ENCODE measurements at places on chromosomes 1 and 21. TPM values are rescaled to one million over a fixed set of nuclear protein-coding genes. Genes with fewer than 3 reads are reported as not detected.

CASQ2 gene
- polyA plus RNA-seq, result 4.1 TPM

IFNGR2 gene
- 50.3 TPM for polyA plus RNA-seq

MT1HL1 gene
- not detected for polyA plus RNA-seq

DNA sequence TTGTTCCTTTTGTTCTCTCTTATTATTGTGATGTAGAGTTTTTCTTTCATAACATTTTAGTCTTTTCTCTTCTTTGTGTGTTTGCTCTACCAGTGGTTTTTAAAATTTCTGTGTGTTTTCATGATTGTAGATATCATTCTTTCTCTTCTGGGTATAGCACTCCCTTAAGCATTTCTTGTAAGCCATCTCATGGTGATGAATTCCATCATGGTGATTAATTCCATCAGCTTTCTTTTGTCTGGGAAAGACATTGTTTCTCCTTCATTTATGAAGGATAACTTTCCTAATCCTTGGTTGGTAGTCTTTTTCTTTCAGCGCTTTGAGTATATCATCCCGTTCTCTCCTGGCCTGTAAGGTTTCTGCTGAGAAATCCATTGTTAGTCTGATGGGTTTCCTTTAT lies 22.7 kb downstream of the CD55 start:
- DNase-seq, result no peak

GRCh38 chr1:17923666-17924065 lies 168.5 kb downstream of the ACTL8 start:
- DNase-seq, result no peak

GRCh38 chr1:104132382-104132973 lies 382.8 kb downstream of the AMY1C start:
- no peak for DNase-seq

DNA sequence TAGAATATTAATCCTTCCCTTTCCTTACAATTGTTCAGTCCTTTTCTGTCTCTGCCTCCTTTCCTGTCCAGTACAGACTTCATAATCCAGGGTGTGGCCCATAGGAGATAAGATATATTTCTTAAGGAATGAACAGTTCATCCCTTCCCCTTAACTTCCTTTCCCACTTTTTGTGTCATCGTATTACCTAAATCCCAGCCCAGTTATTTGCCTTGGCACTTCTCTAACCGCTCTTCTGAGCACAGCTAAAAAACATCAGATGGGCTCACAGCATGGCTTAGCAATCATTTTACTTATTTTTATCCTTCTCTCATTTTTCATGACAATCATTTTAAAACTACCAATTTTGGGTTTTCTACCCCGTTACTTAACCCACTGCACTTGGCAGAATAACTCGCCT lies 39.6 kb downstream of the F3 start:
- DNase-seq, result no peak

DNA sequence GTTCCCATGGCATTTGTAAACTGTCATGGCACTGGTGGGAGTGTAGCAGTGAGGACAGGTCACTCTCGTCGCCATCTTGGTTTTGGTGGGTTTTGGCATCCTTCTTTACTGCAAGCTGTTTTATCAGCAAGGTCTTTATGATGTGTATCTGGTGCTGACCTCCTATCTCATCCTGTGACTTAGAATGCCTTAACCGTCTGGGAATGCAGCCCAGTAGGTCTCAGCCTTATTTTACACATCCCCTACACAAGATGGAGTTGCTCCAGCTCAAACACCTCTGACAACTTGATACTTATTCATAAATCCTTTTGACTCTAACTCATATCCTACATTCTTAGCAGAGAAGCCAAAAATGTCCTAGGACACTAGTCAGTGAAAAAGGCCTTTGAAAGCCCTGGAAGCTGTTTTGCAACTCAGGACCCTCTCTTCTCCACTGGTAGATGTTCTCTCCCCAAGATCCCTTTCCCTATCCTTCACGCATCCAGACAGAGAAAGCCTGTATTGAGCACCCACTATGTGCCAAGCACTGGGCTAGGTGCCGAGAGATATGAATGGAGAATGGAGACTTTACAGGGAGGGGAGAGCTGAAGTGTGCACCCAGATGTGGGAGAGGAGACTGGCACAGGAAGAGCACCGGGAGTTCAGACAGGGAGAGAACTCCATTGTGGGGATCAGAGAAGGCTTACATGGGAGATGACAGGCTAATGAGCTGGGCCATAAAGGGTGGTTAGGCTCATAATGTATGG lies 6.7 kb upstream of the CSRP1 start:
- no peak for DNase-seq

All from adrenal gland (tissue), 19 donors.